NCI-H1436 (cell line): ENCODE measurements at places on chromosomes 3 and 15.

DNA sequence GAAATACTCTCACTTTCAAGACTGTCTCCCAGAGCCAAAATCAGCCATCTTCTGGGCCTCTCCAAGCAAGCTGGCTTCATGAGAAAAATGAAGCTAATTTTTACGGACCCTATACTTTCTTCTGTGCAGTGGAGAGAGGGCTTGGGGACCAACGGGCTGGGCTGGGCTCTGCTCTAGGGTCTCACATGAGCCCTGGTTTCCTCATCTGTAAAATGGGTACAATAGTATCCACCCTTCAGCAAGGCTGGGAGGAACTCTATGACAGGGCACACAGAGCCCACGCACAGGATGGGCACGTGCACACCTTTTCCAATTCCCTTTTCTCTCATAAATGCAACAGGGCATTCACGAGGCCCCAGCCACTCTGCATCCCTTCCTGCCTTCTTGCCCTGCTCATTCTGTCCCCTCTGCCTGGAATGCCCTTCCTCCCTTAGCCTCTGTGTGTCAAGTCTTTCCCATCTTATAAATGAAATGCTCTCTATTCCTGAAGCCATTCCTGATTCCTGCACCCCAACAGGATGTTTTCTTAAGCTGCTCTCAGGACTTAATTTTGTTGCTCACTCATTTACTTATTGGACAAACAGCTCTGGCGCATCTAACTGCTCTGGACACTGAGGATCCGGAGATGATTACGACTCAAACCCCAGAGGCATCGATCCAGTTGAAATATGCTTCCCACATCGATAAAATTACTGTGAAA lies 32.9 kb upstream of the SEC13 start:
- no peak for DNase-seq

GRCh38 chr15:22944651-22945050 lies 35.5 kb downstream of the CYFIP1 start:
- DNase-seq, result no peak

GRCh38 chr3:41997702-41998550 lies 36.0 kb upstream of the ULK4 start:
- DNase-seq, result no peak

DNA sequence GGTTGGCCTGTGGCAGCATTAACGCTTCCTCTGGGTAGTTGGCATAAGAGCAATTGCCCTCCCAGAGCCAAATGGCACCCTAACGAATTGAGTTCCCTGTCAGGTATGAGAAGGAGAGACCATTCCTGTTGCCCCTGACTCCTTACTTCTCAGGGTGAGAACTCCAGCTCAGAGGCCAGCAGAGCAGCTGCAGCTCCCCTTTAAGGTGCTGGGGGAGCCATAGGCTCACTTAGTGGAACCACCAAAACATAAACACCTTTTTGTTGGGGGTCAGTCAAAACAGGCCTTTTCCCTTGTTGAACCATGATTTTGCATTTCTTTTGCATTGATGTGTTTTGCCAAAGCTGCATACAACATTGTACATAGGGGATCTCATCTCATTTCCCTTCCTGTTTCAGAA lies 28.1 kb upstream of the LHFPL4 start:
- no peak for DNase-seq

DNA sequence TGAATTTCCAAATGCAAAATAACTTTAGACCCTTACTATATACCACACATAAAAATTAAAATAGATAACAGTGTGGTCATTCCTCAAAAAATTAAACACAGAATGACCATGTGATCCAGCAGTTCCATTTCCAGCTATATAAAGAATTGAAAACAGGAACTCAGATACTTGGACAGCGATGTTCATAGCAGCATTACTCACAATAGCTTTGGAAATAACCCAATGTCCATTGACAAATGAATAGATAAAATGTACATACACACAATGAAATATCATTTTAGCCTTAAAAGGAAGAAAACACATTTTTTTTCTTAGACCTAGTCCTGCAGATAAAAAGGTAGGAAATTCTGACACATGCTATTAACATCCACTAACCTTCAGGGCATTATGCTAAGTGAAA lies 26.7 kb downstream of the RAD51 start:
- DNase-seq, result no peak

DNA sequence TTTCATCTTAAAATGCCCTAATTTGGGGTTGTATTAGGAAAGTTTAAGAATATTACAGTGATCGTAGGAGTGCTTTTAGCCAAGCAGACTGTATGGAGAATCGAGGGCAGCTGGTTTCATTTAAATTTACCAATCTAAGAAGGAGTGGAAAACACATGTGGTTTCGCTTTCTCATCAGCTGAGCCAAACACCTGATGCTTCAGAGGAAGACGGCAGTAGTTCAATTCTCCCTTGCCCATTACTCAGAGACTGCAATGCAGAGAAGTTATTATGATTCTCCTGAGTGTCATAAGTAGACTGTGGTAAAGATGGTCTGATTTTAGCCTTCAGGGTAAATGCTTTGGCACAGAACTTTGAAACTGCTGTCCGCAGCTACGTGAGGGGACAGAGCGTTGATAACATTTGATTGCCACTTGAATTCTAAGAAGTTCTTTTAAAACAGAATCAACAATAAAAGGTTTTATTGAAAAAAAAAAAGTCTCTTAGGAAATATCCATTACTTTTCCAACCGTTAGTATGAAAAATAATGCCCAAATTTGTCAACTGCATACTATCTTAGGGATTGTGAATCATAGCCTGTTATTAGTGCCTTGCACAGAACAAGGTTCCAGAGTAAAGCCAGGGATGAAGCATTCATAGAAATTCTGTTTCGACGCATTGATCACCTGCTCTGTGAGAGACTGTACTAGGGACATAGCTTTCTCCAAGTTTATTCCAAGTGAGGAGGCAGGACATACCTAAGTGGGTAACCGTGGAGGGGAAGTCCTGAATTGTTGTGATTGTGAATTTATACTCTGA lies 25.6 kb downstream of the LYSMD4 start:
- no peak for DNase-seq

- no peak for DNase-seq
Measured at GRCh38 chr15:81199031-81199779, 2.5 kb downstream of the IL16 start.

DNA sequence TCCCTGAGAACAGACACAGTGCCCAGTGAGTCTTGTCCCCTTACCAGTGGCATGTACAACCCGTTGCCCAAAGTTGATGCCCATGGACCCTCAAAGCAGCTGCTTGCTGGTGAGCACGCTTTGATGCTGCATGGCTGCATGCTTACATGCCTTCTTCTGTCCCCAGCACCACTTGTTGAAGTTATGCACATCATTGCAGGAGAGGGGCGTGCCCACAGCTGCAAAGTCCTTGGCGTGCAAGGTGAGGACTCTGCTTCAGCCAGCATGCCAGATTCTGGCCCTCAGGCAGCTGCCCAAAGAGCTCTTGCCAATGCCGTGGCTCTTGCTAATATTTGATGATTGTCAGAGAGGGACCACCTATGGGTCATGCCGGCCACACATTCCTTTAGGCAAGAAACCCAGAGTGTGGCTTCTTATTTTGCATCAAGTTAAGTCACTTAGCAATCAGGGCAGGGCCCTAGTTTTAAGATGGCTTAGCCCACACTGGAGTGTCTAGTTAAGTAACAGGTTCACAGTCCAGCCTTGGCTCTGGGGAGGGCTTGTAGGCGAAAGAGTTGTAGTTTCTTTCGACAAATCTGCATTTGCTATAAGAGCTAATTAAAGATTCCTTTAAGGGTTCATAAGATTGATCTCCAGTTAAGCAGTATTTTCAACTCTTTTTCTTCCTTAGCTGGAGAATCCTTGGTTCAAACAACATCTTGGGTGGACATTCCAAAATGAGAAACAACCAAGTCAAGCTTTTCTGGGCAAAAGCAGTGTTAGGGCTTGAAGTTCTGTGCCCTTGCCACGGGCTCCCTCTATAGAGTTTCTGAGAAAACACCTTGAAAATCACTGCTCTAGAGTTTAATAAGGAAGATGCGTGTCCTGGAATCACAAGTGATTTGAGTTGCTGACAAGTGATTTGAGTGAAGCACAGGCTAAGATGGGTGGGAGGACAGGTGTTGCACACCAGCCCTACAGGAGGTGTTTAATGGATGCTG lies 128.6 kb downstream of the SLCO3A1 start:
- no peak for DNase-seq

GRCh38 chr3:23738944-23739343 lies 66.8 kb upstream of the UBE2E1 start:
- no peak for DNase-seq

GRCh38 chr3:195698647-195699387 lies 22.0 kb upstream of the MUC20 start:
- DNase-seq, result no peak

- DNase-seq, result no peak
Measured at GRCh38 chr15:93973287-93973686, 258.1 kb upstream of the MCTP2 start.

DNA sequence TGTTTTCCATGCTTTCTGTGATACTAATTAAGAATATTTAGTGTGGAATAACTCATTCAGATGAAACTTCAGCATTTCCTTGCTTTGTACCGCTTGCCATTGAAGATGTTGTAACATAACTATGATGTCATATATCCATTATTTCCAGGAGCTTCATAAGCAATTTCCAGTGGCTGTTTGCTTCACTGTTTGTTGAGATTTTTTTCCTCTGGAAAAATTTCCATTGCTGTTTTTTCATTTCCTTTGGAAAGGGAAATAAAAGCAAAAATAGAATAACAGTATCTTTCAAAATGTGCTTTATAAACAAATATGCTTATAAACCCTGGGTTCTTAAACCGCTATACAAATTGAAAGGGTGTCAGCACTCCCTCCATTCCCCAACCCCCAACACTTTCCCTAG lies 319.6 kb upstream of the SEMA6D start:
- no peak for DNase-seq

DNA sequence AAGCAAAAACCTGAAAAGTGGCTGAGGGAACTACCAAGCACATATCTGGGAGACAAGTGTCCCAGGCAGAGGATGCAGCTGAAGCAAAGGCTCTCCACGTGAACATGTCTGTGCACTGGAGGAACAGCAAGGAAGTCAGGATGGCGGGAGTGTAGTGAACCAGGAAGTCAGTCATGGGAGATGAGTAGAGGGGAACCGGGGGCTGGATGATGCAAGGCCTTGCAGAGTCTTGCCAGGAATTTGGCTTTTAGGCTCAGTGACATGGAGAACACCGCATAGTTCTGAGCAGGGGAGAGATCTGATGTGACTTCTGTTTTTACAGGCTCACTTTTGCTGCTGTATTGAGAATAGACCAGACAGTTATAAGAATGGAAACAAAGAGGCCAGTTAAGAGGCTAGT lies 19.0 kb downstream of the C2CD4A start:
- DNase-seq, result no peak

GRCh38 chr3:69959581-69959980 lies 40.0 kb upstream of the SAMMSON start:
- DNase-seq, result no peak

GRCh38 chr3:186823386-186823785 lies 17.1 kb upstream of the RFC4 start:
- DNase-seq, result no peak

DNA sequence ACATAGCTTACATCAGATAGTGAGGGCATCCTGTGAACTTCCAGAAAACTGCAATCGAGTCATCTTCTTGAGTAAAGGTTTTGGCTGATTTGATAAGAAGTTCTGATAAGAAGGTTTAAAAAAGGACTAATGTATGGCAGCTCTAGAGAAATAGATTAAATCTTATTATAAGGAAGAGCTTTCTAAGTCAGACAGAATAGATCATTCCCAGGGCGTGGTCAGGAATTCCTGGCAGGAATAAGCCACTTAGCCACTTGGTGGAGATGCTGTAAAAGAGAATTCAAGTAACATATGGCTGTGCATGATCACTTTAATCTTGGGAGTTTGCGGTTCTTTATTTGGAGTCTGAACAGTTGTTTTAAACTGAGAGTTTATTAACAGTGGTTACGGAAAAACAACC lies 17.4 kb downstream of the PGBD4 start:
- no peak for DNase-seq

DNA sequence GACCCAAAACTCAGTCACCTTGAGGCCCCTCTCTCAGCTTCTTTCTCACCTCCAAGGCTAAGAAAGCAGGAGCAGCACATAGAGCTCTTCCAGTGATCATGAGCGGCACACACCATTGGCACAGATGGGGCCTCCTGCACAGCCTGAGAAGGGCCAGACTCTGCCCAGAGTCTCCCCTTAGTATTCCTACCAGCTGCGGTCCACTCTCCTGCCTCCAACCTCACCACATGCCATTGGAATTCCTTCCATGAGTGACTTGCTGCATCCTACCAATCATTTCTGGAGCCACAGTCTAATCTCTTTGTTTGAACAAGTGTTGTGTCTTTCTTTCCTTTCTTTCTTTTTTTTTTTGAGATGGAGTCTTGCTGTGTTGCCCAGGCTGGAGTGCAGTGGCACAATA lies 39.3 kb downstream of the CDCP1 start:
- DNase-seq, result no peak

- DNase-seq, result no peak
Measured at GRCh38 chr3:180707896-180708295, 28.6 kb upstream of the CCDC39 start.
